ENCODE measurements at places on chromosomes 5 and 9.

DNA sequence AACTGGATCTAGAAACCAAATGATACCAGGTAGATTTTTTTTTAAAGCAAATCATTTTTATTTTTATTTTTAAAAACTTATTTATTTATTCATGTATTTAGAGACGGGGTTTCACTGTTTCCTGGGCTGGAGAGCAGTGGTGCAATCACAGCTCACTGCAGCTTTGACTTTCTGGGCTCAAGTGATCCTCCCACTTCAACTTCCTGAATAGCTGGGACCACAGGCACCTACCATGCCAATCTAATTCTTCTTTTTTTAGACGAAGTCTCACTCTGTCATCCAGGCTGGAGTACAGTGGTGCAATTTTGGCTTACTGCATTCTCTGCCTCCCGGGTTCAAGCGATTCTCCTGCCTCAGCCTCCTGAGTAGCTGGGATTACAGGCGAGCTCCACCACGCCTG, 41.3 kb upstream of the CDK20 start:
- no peak overlapping the region for H3K4me3 ChIP-seq
- no peaks in the 10 kb centered on the region for H3K36me3 ChIP-seq
- H3K27ac ChIP-seq = no peak overlapping the region
- DNase-seq = no peak

- H3K4me3 ChIP-seq = no peak overlapping the region
- peaks cover 71% of the 10 kb centered on the region for H3K4me1 ChIP-seq
Measured at GRCh38 chr9:131400627-131401026, 6.7 kb downstream of the PRRC2B start.

DNA sequence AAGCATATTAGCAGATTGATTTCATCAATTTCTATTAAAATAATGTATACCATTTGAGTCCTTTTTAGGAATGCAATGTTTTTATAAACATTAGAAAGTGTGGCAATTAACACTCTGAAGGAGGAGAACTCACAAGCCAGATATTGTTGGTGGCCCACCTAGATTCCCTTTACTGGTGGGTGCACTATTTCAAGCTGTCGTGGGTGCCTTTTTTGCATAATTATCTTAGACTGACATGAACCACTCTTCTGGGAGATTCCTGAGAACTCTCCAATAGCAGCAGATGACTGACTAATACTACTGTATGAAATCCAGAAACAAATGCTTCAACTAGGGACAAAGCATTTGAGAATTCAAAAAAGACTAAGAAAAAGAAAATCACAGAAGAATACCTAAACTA, 526.0 kb downstream of the CDH18 start:
- H3K4me3 ChIP-seq = no peak overlapping the region
- no peak overlapping the region for H3K27ac ChIP-seq
- H3K4me1 ChIP-seq = no peaks in the 10 kb centered on the region
- H3K27me3 ChIP-seq = no peaks in the 10 kb centered on the region
- no peak for DNase-seq

DNA sequence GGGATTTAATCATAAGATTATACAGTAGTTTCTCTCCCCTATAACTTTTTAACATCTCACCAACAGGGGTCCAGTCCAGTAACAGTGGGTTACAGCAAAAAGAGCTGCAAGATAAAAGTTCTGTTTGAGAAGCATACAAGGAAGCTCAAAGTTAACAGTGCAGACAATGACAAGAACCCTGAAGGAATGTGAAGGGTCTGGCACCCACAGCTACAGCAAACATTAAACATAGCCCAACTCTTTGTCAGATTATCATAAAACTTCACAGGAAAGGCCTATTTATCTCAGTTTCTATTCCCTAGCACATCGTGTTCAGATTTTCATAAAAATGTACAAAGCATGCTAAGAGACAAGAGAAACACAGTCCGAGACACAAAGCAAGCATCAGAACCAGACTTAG, 309.4 kb downstream of the DIRAS2 start:
- H3K27me3 ChIP-seq = no peaks in the 10 kb centered on the region
- DNase-seq = no peak
- H3K36me3 ChIP-seq = no peaks in the 10 kb centered on the region
- H3K4me3 ChIP-seq = no peak overlapping the region
- no peaks in the 10 kb centered on the region for H3K4me1 ChIP-seq

- H3K36me3 ChIP-seq = no peaks in the 10 kb centered on the region
- peak overlapping the region; percentile 78 for H3K27ac ChIP-seq
- no peaks in the 10 kb centered on the region for H3K27me3 ChIP-seq
- peaks cover 29% of the 10 kb centered on the region for H3K4me1 ChIP-seq
Measured at GRCh38 chr9:78866207-78867132, 569.5 kb downstream of the PSAT1 start.

DNA sequence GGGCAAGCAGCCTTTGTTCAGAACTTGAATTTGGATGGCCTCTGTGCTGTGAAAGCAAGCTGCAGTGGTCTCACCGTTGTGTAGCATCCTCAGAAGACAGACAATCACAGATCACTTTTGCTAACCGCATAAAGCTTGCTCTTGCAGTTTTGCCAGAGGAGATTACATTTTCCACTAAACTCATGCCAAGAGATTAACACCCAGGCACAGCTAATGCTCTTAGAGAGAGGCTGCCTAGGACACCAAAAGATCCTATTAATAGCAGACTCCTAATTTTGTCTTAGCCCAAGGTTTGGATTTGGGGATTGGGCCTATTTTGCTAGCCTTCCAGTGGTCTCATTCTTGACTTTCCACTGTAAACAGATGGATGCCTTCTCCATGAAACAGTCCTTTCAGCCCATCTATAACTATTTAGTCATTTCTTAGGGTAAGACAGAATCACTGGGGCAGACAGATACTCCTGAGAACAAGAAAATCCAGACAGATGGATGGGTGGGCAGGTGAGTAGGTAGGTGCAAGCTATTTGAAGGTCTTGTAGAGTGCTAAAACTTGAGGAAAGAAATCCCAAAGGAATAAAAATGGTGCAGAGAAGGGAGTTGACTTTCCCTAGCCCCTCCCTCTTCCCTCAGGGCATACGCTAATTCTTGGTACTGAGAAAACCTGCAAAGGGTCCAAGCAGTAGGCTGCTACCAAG, 506.2 kb downstream of the SPOCK1 start:
- H3K36me3 ChIP-seq = no peaks in the 10 kb centered on the region
- no peak for DNase-seq
- H3K4me3 ChIP-seq = no peak overlapping the region
- H3K27me3 ChIP-seq = no peaks in the 10 kb centered on the region

- no peak overlapping the region for H3K4me3 ChIP-seq
- H3K27me3 ChIP-seq = no peaks in the 10 kb centered on the region
- no peak for DNase-seq
- no peaks in the 10 kb centered on the region for H3K4me1 ChIP-seq
Measured at GRCh38 chr5:143448518-143448917, 45.0 kb upstream of the NR3C1 start.

DNA sequence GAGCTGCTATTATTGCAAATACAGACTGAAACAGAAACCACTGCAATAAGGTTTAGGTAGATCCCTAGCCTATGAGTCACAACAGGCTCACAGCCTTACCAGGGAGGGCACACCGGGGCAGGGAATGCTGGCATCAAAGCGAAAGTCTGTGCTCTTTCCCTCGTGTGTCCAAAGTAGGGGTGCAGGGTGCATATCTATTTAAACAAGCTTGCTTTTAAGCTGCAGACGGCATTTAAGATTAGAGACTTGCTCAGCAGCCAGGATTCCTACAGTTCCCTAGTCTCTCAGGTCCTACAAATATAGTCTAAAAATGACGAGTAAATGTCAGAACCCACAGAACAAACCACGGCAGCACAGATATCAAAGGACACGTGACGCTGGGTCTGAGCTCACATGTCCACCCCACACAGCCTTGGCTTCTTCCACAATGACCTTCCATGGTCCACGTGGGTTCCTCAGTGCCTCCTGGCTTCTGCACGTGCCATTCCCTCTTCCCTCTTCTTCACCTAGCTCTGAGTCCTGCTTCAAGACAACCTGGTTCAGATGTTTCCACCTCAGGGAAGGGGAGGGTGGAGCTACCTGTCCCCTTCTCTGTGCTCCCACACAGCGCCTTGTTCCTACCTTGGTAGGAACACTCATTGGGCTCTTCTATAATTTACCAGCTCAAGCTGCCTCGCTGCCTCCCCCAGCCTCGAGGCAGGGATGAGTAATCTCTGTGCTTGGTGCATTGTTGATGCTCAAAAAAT, 193.2 kb downstream of the MAPKAP1 start:
- H3K4me3 ChIP-seq = peak overlapping the region; percentile 16
- peak; percentile 81 for DNase-seq
- H3K36me3 ChIP-seq = no peaks in the 10 kb centered on the region
- H3K27me3 ChIP-seq = no peaks in the 10 kb centered on the region

GRCh38 chr5:93874080-93874479, 132.7 kb upstream of the POU5F2 start:
- H3K4me3 ChIP-seq = no peak overlapping the region
- H3K27me3 ChIP-seq = no peaks in the 10 kb centered on the region
- DNase-seq = no peak
- H3K4me1 ChIP-seq = no peaks in the 10 kb centered on the region
- no peak overlapping the region for H3K27ac ChIP-seq

- no peak overlapping the region for H3K27ac ChIP-seq
- no peaks in the 10 kb centered on the region for H3K4me1 ChIP-seq
- H3K27me3 ChIP-seq = peaks cover 13% of the 10 kb centered on the region
- no peak overlapping the region for H3K4me3 ChIP-seq
Measured at GRCh38 chr5:176671890-176672747, 24.8 kb downstream of the TSPAN17 start.

GRCh38 chr5:172943906-172944305, 15.3 kb upstream of the RPL26L1 start:
- H3K27ac ChIP-seq = no peak overlapping the region
- H3K27me3 ChIP-seq = no peaks in the 10 kb centered on the region
- peaks cover 73% of the 10 kb centered on the region for H3K36me3 ChIP-seq
- no peak for DNase-seq
- H3K4me1 ChIP-seq = no peaks in the 10 kb centered on the region

GRCh38 chr5:32512926-32513325, 68.4 kb upstream of the ZFR start:
- H3K4me3 ChIP-seq = no peak overlapping the region
- no peaks in the 10 kb centered on the region for H3K27me3 ChIP-seq
- H3K4me1 ChIP-seq = peaks cover 10% of the 10 kb centered on the region
- no peak overlapping the region for H3K27ac ChIP-seq

Measured in RWPE2 (cell line).